ENCODE measurements at places on chromosomes 3 and 15.

DNA sequence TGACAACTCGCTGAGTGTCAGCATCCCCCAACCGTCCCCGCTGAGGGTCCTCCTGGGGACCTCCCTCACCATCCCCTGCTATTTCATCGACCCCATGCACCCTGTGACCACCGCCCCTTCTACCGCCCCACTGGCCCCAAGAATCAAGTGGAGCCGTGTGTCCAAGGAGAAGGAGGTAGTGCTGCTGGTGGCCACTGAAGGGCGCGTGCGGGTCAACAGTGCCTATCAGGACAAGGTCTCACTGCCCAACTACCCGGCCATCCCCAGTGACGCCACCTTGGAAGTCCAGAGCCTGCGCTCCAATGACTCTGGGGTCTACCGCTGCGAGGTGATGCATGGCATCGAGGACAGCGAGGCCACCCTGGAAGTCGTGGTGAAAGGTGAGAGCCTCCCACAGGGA lies 35.4 kb downstream of the ACAN start:
- no peak for DNase-seq

DNA sequence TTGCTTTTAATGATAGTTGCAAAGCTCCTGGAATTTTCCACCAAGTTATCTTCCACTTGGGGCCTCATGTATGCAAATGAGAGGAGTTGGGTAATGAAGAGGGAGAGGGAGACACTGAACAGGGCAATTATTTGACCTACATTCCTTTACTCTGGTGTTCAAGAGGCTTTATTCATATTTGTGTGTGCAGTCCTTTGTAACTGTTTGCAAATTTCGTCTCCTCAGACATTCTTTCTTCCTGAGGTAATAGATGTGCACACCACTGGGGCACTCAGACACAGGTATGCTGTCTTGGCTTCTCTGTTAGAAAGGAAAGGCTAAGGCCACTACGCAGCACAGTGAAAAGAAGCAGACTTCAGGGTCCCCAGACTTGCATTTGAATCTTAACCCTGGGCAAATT lies 189.7 kb upstream of the IL12A start:
- DNase-seq: no peak

GRCh38 chr3:167976516-167977361 lies 119.0 kb downstream of the GOLIM4 start:
- DNase-seq: no peak

GRCh38 chr15:87429754-87430153 lies 826.8 kb downstream of the NTRK3 start:
- DNase-seq: no peak

DNA sequence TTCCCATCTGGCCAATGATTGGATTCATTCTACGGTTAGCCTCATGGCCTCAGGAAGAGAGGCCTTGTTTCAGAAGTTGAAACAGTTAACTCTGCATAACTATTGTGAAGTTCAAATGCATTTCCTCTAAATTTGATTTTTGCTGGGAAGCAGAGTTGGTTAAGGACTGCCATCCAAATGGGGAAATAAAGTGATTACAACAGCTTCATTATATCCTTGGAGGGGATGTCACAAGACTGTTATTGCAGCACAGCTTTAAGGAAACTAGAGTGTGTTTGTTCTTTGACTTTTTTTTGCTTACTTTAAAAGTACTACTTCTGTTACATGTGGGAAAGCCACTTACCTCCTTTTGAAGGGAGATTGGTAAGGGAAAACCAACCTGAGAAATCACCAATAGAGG lies 164.8 kb downstream of the AKAP13 start:
- DNase-seq: peak; percentile 18

DNA sequence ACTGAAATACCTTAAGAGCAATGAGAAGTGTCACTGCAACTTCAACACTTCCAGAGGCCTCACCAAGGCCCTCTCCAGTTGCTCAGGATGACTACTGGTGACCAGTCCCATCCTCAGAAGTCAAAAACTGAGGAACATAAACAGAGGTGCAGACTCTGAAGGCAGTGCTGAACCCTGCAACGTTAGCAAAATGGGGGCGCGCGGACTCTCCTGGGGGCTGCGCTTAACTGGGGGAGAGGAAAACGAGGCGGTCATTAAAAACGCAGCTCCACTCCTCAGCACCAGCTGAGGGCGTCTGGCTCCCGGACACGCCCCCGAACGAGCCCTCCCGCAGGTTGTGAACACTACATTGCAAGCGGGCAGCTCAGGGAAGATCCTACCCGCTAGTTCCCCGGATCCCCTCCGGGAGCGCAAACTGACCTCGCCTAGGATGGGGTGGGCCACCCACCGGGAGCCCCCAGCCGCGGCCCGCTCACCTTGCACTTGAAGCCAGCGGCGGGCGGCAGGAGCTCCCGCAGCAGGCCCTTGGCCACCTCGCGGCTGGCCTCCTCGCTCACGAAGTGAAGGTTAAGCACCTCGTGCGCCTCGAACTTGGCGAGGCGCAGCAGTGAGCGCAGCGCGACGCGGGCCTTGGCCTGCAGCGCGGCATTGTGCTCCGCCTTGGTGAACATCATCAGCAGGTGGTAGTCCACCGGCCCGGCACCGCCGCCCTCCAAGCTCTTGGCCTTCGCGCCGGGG lies 711 bp downstream of the XXYLT1 start:
- DNase-seq: peak; percentile 75

DNA sequence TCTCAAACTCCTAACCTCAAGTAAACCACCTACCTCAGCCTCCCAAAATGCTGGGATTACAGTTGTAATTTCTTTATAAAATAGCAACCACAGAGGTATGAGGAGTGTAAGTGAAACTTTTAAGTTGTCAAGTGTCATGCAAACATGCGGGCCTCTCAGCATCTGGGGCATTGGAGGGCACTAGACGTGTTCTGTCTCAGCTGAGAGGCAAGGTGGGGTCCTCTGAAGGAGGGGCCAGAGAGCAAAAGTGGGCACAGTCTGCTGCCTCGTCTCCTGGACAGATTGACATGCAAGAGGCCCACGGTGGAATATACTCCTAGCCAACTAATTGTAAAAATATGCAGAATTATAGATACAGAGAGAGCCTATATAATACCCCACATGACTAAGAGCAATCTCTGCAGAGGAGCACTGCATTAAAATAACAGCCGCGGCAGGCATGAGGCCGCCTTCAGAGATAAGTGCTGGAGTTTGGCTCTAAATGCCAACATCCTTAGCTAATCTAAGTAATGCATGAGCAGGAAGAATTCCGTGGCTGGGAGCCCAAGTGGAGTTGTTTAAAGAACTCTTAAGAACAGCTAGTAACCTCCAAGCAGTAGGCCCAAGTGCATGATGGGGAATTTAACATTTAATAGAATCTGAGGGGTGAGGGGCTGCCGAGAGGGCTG lies 87.8 kb upstream of the RNU6-1 start:
- DNase-seq: no peak

DNA sequence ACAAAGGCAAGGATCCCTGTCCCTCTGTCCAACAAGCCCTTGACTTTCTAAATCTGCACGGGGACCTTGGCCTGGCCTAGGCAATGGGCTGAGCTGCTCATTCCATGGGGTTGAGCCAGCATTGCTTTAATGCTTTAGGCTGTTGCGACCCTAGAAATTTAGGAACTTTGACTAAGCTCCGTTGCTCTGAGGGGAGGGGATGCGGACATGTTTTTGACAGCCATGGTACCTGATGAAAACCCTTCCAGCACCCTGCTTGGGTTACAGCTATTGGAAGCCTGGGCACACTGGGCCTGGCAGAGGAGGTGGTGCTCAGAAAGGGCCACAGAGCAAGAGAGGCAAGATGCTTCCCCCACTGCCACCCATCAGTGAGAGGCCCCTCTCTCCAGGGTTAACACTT lies 37.1 kb downstream of the SYNM start:
- no peak for DNase-seq

DNA sequence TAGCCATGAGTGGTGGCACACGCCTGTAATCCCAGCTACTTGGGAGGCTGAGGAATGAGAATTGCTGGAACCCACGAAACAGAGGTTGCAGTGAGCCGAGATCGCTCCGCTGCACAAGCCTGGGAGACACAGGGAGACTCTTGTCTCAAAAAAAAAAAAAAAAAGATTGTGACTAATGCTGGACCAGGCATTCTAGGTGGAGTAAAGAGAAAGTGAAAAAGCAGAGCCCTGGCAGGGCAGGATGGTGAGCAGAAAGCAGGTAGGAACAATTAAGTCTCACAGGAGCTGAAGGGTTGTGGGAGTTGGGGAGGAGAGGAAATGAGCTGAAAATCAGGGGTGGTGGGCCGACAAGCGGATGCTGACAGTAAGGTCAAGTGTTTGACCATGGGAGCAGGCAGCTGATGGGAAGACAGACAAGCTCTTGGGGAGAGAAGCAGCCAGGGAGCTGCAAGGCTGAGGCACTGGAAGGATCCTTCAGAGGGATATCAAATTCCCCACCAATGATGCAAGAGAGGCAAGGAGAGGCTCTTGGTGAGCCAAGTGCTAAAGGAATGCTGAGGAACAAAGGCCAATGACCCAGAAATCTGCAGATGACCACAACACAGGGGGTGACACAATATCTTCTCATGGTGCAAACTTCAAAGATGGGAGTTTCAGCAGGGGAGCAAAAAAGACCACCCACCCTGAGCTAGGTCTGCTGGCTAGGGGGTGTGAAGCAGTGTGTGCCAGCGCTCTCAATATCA lies 251.1 kb downstream of the ULK4 start:
- DNase-seq: no peak

DNA sequence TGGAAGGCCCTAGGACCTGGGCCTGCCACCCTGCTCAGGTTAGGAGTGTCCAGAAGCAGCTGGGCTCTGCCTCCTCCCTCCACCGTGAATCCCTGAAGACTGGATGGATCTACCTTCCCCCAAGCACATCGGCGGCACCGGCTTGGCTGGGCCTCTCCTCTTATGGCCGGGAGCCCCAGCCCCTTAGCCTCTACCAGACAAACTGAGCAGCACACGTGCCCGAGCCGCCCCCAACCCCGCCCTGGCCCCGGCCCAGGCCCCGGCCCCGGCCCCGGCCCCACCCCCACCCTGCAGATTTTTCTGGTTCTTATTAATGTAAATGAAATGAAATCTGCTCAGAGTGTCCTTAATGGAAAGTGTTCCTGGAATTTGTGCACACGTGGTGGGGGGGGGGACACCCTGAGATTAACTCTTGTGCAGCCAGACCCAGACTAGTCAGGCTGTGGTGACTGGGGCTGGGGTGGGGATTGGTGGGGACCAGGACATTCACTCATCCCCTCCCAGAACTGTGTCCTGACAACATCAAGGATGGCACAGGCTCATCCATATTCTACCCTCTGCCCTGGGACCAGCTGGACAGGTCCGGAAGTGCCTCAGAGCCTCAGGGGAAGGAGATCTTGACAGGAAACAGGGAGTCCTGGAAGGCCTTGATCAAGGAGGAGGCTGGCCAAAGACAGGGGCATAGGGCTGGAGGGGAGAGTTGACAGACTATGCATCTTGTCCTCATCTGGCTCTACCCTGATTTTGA lies 30.9 kb upstream of the SEMA3F start:
- DNase-seq: no peak

DNA sequence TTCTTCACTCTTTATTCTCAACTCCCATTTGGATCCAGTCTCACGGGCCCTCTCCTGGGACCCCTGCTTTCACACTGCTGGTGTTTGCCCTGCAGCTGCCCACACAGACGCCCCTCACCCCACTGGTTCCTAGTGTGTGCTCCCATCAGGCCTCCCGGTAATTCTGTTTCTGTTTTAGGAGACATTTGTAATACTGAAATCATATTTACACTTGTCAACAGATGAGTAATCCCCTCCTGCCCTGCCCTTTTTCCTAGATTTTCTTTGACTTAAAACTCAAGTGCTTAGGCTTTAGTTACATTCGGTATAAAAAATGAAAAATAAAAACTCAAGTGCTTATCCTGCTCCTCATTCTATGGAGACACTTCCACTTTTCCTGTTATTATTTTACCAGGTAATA lies 18.4 kb upstream of the ABTB1 start:
- no peak for DNase-seq

DNA sequence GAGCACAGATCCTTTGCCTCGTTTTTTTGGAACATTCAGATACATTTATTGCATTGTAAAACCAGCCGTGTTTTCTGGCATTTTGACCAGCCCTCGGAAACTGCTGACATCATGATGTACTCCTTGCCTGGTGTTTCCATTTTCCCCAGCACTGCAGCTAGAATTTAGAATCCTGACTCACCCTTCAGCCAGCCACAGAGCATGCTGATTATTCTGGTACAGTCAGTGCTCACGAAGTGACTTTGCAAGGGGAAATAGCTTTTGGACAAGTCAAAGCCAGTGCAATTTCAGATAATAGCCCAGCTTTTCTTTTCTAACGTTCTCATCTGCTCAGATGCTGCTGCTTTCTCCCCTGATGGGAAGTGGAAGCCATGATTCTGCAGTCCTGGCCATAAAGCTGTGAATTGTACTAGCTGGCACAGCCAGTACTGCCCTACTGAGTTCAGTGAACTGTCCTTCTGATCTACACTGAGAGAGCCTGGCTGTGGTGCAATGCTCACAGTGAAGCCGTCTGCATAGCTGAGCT lies 12.1 kb upstream of the CNBP start:
- DNase-seq: peak; percentile 43

- no peak for DNase-seq
Observed at GRCh38 chr15:31740203-31740602, 290.1 kb upstream of the CHRNA7 start.

DNA sequence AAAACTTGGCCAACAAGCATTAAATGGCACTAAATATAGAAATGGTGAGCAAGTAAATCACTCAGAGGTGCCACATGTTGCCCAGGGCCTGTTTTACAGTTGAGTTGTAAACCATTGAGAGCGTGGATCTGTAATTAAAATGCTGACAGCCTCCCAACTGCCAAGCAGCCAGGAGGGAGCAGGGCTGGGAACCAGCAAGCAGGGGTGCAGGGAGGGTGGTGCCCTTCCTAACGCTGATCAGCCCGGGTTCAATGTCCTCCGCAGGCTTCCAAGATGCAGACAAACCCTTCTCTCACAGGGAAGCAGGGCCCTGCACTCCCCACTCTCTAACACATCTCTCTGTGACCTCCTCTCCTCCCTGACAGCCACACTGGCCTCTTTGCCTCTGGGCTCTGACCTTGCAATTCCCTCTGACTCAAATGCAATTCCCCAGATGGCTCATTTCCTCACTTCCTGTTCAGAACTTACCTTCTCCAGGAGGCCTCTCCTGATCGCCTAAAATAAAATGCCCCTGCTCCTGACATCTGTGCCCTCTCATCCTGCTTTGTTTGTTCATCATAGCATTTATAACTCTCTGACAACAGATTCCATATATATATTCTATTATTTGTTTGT lies 40.0 kb downstream of the WNT7A start:
- DNase-seq: no peak

DNA sequence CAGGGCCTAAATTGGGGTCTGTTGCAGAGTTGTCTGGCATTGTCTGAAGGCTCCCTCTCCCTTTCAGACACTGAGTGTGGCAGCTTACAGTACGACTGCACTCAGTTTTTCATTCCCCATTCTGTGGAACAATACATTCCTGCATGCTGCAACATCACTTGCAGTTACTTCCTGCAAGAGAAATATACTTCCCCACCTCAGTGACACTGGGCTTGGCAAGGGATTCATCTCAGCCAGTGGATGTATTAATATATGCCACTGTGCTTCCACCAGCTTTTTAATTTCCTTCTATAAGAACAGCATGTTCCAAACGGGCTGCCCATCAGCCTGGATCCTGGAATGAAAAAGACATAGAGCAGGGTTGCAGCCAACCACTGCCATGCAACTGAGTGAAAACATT lies 23.1 kb downstream of the B3GALNT1 start:
- no peak for DNase-seq

GRCh38 chr3:15646851-15647511 lies 45.4 kb downstream of the BTD start:
- DNase-seq: no peak

- DNase-seq: no peak
Observed at GRCh38 chr15:69983696-69984265, 113.9 kb downstream of the TLE3 start.

GRCh38 chr3:175404621-175405020 lies 545.5 kb downstream of the NAALADL2 start:
- DNase-seq: no peak

GRCh38 chr15:33476908-33477307 lies 166.1 kb downstream of the RYR3 start:
- no peak for DNase-seq
